ENCODE measurements at places on chromosomes 5 and 9.

- DNase-seq: no peak
These were observed 134.8 kb upstream of the CD180 start for GRCh38 chr5:67331296-67331925.

DNA sequence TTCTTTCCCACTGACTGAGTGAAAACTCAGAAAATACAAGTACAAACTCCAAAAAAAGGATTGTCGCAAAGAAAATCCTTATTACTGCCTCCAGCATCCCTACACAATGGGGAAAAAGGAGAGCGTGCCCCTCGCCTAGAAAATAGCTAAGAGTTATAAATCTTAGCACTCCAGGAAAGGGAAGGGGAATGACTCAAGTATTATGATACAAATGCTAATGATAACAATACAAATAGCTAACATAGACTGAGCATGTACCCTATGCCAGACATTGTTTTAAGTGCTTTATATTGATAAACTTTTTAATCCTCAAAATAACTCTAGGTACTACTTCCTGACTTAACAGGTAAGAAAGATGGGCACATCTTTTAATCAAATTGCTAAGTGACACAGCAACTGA, 70.8 kb upstream of the VCAN start:
- DNase-seq: no peak

DNA sequence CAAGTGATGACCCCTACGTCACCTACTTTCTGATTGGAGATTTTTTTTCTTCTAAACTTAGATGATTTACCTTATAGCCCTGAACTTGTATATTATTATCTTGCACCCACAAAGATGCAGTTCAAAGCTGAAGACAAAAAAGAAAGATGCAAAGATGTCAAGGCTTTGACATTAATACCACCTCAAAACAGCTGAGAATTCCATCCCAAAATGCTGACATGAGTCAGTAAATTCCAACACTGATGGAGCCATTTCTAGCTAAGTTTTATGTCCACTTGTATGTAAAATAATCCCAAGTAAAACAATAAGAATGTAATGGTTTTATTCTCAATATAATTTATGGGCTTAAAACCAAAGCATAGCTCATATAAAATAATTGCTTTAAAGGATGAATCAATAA, 91.5 kb upstream of the CDH9 start:
- DNase-seq: no peak

- DNase-seq: no peak
These were observed 6.7 kb downstream of the AP3B1 start for GRCh38 chr5:78287833-78288232.

DNA sequence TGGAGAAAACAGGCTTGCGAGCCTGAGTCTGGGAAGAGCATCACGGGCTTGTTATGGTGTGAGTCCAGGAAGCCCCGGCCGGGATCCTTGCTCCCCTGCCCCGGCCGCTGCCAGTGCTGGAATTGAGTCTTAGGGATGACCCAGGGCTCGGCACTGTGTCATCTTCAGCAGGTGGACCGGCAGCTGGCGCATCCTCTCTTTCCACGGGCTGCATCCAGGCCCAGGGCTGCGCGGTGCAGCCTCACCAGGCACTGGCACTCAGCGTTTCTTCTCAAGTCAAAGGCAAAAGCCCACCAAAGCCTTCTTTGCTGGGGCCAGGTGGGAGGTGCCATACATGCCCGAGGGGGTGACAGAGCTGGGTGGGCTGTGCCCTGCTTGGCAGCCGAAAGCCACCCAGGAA, 46.6 kb downstream of the COL5A1 start:
- no peak for DNase-seq

DNA sequence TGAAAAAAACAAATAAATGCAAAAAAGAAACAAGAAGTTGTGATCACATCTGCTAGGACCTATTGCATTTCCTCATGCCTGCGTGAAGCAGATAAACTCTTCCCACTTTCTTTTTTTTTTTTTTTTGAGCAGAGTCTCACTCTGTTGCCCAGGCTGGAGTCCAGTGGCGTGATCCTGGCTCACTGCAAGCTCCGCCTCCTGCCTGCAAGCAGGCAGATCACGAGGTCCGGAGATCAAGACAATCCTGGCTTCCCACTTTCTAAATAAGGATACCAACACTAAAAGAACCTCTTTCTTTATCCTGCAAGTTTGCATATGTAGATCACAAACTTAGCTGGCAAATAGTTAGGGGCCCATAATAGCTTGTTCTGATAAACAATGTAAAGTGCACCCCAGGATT, 128.6 kb downstream of the ASTN2 start:
- DNase-seq: no peak

DNA sequence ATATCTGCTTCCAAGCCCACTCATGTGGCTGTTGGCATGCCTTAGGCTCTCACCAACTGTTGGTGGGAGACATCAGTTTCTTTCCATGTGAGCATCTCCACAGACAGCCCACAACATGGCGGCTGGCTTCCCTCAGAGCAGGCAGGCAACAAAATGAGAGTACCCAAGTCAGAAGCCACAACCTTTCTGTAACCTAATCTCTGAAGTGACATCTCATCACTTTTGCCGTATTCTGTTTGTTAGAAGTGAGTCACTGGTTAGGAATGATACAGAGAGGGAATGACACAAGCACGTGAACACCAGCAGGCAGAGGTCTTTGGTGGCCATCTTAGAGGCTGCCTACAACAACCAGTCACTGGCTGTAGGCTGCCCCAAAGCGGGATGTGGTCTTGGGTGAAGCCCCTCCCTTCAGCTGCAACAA, 88.6 kb upstream of the RASGRF2 start:
- DNase-seq: no peak

DNA sequence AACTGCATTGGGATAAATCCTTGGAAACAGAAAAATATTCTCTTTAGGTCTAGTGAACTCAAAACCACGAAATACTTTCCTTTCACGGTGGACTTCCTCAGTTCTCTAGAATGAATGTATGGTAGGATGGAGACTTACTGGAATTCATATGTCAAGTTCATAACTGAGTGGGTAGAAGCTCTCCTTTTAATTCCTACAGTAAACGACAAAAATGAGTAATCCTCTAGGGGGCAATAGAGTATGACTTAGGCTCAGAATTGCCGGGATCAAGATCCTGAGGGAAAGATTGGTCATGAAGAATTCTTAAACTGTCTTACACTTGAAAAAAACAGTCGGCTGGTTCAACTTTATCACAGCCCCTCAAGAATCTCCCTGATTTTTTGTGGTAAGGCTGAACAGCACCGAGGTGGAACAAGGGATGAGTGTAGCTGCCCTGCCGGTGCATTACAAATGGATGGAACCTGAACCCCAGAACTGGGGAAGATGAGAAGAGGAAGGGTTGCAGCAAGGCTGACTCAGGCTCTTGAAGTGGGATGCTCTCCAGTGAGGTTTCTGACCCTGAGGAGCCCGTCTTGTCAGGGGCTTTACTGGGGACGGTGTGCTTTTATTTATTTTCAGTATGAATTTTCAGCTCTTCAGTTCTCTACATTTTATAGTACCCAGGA, 14.0 kb upstream of the LOX start:
- no peak for DNase-seq

DNA sequence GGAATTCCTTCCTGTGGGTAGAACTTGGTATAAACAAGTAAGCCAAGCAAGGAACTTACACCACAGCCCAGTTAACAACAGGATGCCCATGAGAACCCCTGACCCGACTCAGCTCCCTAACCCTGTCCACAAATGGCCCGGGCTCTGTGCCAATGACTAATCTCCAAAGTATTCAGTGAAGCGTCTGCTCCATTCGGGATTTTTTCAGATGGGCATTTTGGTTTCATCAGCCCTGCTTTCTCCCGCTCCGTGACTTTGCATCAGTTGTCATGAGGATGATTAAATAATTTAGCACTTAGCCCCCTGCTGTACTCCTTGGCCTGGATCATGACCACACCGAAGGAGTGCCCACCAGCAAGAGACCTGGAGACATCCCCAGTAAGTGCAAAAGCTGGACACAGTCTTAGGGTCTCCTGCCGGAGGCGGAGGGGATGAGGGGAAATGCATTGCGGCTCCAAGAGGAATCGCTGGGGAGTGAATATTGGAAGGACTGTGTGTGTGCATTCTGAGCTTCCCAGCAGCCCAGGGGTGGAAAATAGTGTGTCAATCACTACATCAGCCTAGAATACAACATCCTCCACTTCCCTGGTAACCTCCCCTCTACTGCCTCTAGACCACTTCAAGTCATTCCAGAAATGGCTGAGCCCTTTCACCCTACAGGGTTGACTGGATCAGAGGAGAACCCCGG, 41.4 kb upstream of the DNAH5 start:
- no peak for DNase-seq

DNA sequence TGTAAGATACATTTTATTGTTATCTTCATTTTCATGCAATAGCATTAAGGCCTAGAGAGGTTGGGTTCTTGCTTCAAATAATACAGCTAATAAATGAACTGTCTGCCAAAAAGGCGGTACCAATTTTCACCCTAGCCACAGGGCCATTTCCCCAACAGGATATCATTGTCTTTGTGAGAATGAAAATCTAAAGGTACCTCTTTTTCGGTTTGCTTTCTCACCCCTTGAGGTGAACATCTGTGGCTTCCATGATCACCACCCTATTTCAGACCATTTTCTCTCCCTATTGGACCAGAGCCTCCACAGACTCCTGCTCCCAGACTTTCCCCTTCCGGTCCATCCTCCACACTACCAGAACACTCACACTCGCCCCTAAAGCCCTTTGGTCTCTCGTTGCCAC, 60.2 kb downstream of the SFXN1 start:
- DNase-seq: no peak

- DNase-seq: no peak
These were observed 43.1 kb downstream of the SPATA31D1 start for GRCh38 chr9:82031538-82032280.

DNA sequence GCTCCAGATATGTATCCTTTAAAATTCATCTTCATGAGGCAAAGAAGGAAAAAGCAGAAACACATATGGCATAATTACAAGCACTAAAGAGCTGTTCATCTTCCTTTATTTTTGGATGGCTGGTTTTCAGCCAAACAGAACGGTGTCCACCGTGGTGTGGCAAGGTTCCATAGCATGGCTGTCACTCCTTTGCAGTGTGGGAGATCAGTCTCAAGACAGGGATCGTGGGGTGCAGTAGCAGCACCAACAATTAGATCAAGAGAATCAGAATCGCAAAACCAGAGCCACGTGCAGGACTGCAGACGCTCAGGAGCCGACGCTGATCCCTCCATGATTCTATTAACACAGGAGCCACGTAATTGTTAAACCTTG, 79.5 kb downstream of the SEMA4D start:
- DNase-seq: no peak

GRCh38 chr5:143403334-143403592, 223 bp downstream of the NR3C1 start:
- DNase-seq: no peak

DNA sequence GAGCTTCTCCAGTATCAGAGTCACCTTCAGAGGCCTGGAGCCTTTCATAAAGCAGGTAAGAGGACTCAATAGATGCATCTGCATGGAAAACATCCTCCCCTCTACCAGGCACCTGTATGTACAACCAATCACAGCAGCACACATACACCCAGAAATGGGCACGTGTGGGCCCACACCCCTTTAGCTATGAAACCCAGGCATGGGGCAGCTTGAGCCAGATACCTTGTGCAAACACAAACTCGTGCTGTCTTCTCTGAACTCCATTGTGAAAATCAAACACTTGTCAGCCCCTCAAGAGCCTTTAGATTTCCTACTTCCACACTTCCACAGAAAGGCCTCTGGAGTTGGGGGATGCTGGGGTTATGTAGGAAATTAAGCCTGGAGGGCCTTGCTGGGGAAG, 1.1 kb upstream of the CSF2 start:
- peak; percentile 78 for DNase-seq

GRCh38 chr9:121366611-121367192, 3.3 kb downstream of the STOM start:
- DNase-seq: no peak

DNA sequence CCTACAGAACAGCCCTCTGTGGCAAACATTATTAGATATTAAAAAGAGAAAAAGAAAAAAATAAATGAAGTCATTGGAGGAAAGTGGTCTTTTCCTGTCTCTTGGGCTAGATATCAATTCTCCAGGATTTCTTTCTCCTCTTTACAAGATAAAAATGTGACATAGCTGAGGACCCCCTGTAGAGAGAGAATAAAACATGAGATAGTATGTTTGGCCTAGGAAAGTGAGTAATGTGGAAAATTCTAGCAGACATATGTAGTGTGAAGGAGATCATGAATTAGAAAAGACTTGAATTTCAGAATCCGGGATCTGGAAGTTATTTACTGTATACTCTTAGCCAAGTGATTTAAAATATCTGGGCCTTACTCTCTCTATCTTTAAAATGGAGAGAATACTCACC, 823.1 kb downstream of the TLR4 start:
- DNase-seq: no peak

DNA sequence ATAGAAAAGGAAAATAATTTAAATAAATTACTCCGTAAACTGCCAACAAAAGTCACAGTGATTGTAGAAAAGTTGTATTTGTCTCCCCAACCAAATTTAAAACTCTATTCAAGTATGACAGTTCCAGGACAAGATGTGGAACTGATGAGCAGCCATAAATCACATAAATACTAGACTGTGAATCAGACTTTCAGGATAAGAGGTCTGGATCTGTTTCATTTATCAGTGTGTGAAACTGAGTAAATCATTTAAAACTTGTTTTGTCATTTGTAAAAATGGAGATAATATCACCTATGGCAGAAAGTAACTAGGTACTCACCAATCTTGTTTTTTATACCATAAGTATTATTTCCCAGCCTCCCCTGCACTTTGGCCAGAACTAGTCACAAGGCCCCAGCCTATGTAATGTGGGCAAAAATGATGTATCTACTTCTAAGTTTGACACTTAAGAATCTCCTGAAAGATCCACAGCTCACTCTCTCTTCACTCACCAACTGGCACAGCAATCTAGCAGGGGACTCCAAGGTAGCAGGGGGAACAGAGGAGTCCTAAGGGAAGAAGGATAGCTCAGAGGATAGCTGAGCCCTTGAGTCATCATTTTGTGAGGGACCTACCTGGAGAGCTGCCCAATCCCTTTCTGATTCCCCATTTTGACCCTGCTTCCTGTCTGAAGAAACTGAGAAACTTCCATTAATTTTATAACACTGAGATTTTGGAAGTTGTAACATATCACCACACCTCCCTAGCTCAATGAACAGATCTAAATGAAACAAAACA, 31.6 kb downstream of the TMEM161B start:
- DNase-seq: no peak

DNA sequence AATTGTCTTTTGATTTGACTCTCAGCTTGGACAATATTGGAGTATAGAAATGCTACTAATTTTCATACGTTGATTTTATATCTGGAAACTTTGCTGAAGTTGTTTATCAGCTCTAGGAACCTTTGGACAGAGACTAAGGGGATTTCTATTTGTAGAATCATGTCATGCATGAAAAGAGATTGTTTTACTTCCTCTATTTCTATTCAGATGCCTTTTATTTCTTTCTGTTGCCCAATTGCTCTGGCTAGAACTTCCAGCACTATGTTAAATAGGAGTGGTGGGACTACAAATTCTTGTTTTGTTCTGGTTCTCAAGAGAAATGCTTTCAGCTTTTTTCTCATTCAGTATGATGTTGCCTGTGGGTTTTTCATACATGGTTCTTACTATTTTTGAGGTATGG, 112.8 kb upstream of the CDH12 start:
- no peak for DNase-seq

Data from upper lobe of right lung (tissue), 1 donor.